Stimulated activated CD4-positive, alpha-beta T cell treated with anti-CD3 and anti-CD28 coated beads, TNF-alpha, amount 100 ng/mL, for 1 hour (primary cell): ENCODE measurements at places on chromosomes 3 and 15.

- no peak for DNase-seq
Observed at GRCh38 chr15:75966073-75966472, 46.2 kb downstream of the NRG4 start.

DNA sequence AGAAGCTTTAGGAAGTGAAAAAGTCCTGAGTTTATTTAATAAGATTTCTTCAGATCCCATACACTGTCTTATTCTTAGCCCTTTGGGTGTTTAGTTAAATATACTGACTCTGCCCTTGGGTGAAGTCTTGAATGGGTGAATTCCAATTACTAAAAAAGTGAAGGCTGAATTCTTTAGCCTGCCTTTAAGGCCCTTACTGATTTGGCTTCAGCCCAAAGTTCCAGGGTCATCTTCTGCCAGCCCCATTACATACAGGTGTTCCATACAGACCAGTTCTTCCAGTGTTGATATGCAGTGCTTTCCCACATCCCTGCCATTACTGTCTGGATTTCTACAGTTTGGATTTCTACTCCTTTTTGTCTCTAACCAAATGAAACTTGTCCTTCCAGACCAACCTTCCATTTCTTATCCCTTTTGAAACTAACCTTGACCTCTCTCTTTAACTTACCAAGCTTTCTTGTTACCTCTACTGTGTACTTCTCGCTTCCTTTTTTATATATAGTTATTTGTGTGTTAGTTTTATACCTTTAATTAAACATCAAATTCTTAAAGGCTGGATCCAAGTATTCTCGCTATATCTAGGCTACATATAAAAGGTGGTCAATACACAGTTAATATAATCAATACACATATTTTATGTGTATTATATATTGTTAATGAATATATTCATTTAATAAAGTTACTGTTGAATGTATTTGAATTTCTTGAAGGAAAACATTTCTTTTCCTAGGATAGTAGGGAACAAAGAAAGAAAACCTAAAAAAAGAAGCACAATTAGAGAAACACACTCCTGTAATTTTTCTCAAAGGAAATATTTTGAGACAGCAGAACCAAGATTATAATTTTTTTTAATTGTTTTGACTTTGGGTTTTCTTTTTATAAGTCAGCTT lies 15.0 kb downstream of the MBNL1 start:
- DNase-seq = no peak

- DNase-seq = no peak
Observed at GRCh38 chr3:55893045-55893664, 406.0 kb upstream of the WNT5A start.

DNA sequence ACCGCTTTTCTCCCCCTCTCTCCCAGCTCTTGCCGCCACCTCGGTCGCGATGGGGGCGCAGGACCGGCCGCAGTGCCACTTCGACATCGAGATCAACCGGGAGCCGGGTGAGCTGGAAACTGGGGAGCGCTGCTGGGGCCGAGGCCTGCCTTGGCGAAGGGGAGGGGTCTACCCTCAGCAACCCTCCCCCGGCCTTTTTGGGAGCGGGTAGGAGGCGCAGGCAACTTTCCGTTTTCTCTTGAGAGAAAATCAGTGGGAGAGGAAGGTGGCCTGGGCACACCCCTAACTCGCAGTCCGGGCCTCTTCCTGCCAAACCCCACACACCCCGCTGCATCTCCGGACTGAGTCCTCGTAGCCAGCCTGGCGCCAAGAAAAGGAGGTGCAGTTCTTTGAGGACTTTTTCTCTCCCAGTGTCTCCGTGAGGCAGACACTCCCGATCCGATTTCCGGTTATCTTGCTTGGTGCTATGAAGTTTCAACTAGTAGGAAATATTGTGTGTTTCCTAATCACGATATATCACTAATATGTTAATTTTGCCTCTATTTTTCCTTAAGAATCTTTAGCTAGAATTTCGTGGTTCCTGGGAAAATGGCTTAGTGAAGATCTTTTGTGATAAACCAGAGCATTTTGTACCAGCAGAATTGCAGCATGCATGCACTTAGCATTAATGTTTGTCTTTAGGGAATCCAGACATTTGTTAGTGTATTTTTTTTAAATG lies 631 bp downstream of the NKTR start:
- DNase-seq = no peak

DNA sequence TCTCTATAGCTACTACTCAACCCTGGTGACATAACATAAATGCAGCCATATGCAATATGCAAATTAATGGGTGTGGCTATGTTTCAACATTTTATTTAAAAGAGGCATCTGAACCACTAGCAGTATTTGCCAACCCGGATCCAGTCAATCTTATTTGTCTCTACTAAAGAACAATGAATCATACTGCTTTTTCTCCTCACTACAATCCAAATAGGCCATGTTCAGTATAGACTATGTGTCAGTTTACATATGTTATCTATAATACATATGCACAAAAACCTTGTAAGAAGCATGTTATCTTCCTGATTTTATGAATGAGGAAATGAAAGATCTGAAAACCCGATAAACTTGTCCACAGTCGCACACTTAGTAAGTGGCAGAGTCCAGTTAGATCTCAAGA lies 125.7 kb downstream of the STAG1 start:
- DNase-seq = no peak

DNA sequence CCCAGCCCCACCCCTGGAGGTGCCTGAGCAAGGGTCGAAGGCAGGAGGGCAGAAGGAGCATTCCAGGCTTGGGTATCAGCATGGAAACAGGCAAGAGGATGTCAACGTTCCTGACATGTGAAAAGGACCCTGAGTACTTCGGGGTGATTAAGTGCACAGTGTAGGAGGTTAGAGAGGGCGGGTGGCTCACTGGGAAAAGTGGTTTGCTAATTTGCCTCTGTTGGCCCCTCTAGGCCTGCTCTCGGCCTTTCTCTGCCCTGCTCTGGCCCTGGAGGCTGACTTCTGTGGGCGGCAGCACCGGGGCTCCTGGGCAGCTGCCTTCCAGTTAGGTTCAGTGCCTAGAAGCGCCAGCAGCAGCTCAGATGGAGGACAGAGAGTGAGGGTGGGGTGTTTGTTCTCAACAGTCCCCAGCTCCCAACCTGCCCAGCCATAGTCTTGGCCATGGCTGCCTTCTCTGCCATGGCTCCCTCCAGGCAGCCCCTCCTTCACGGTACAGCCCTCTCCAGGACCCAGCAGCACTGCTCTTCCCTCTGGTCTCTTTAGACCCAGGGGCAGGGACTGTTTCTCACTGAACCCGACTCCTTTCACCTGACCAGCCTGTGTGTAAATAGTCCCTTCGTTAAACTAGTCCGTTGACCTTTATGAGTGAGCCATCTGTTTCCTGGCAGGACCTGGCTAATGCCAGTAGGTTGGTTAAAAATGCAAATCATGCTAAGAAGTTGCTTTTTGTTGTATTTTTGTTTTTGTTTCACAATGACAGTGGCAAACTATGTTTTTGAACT lies 107.1 kb upstream of the TPM1 start:
- no peak for DNase-seq

GRCh38 chr15:91950631-91951329 lies 97.3 kb downstream of the SLCO3A1 start:
- no peak for DNase-seq

DNA sequence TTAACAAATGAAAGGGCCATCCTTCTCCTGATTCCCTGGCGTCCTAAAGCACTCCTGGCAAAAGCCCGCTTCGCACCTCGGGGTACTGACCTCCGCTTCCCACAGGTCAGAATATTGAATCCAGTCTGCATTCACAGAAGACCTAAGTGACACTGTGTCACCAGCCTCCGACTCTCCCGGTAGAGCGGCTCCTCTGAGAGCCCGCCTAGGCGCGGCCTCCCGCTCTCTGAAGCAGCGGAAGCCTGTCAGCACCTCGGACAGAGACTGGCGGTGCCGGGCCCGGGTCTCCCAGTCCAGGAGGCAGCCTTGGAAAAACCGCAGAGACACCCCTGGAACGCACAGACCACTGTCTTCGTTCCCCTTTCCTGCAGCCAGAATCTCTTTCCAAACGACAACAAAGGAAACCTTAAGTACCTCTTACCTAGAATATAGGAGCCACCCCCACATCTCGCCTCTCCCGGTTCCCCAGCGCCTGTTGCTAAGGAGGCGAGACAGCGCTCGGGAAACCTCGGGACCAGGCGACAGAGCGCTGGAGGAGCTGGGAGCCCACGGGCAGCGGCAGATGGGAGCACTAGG lies 1.2 kb downstream of the GABRB3 start:
- no peak for DNase-seq
